ENCODE measurements at places on chromosomes 11 and 22.

DNA sequence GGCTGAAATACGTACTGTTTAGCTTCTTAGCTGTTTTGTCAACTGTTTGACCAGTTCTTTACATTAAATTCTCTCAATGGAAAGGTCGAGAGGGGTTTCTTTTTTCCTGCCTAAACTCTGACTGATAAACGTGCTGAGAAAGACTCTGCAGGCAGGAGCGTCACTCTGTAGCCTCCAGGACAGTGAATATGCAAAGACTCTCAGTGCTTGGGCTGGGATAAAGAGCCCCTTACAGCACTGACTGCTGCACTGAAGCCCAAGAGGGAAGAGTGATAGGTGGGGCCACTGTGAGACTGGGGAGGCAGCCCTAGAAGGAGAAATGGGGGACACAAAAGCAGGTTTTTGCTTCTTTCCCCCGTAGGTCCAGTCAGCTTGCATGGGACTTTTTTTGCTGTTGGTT lies 213.5 kb downstream of the TENM4 start:
- no peak for DNase-seq

GRCh38 chr22:49291781-49292180 lies 535.9 kb downstream of the BRD1 start:
- DNase-seq, result no peak

DNA sequence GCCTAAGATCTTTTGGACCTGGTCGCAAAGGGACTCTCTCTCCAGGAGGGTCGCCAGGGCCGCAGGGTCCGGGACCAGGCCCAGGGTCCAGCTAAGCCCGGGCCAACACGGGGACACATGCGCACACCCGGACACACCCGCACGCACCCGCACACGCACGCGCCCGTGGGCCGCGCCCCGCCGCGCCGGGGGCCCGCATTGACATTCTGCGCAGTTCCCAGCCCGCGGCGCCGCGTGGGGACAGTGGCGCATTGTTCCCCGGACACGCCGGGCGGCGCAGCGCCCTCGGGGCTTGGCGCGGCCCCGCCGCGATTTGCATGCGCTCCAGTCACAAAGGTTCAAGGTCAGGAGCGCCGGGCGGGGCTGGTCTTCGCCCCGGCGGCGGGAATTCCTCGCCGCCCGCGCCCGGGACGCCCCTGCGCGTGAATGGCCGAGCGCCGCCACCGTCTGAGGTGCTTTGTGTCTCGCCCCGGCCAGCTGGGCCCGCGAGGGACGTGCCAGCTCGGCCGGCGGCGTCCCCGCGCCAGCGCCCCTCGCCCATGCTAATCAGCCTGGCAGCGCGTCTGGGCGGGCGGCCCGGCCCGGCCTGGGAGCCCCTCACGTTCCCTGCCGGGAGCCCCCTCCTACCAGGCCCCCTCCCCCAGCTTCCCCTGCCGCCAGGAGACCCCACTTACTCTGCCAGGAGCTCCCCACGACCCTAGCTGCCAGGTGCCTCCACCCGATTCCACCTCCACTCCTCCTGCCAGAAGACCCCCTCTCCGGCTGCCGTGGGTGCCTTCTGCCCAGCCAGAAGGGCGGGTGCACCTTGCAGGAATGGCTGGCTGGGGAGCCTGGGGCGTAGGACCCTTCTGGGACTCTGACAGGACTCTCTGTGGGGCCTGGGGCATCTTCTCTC lies 50.5 kb upstream of the WNT7B start:
- DNase-seq, result no peak

DNA sequence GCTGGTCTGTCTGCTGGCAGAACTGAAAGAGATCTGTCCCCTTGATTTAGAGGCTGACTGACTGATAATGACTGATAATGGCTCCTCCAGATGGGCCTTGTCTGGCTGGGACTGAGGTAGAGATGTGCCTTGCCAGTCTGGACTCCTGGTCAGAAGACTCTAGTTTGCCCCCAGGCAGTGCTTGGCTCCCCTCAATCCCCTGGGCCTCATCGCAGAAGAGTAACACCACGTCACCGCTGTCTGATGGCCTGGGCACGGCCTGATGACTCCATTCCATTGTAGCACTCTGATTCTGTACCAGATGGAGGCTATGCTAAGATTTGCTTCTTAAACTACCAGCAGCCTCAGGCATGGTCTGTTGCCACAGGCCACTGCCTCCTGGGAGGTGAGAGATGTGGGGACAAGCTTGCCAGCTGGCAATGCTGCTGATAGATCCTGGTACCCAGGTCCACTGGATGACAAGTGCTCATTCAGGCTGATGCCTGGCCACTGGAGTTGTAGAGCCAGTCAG lies 19.1 kb downstream of the CYB5R2 start:
- no peak for DNase-seq

DNA sequence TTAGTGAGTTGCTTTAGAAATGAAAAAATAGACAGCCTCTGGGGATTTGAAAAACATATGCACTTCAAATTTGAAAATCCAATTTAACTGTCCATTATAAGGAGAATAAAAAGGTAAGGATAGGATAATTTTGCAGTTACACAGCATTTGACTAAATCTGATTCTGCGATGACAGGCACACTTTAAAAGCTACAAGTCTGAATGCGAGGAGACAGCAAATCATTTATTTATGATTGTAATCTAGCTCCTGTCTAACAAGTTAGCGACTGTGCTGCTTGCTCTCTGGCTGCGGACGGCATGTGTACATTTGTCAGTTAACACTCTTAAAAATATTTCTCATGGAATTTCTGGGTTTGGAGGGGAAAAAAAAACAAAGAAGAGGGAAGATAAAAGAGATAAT lies 514.8 kb downstream of the MN1 start:
- DNase-seq, result no peak

Data from stimulated activated CD8-positive, alpha-beta memory T cell treated with anti-CD3 and anti-CD28 coated beads, Interleukin-7, amount 100 ng/mL, for 1 hour (primary cell).